Dermis blood vessel endothelial cell (primary cell): ENCODE measurements at places on chromosomes 3 and 15.

DNA sequence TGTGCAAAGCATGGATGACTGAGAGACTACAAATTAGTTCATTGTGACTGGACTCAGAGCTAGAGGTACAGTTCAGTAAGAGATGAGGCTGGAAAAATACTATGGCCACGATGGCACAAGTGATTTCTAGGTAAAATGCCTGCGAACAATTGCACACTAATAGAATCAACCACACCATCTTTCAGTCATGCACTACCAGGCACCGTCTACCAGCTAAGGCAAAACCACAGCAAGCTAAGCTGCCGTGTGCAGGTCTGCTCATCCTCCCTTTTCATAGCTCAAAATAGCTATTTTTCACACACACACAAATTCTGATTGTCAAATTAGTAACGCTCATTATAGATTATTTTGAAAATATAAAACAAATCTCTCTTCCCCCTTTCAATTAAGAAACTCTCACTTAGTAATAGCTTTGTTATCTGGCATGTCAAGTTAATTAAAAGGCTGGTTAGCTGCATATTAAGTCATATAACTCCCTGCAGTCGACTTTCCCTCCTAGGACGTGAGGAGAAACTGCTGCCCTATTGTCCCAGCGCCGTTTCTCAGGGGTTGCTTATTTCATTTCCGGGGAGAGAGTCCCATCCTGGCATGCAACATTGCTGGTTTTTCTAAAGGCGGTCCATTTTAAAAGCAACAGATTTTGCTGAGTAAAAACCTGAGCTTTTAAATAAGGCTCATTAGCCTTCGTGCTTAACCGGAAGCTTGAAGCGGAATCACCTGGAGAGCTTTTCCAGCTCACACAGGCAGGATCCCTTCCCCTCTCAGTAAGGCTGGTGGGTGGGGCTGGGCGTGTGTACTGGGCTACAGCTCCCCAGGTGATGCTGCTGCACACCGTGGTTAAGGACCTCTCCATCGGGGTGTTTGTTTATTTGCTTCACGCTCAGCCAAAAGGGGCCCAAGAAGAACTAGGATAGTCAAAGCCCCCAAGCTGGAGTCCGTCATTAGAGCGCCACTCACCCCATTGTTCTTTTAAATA is 16.9 kb upstream of the MEX3B start:
- peak; percentile 28 for DNase-seq

DNA sequence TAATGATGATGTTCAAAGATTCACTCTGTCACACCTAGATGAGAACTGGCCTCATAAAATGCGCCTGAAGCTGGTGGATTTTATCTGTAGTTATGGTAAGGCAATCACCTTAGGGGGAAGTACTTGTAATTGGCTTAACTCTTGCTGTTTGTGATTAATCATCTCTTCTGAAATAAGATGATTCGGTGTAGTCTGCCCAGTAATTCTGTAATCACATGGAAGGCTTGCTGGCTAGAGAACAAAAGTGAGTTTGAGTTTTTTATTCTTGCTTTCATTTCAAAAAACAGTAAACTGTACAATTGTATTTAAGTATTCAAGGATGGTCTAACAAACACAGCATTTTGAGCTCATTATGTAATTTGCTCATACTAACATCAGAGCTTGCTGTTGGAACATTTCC is 72.1 kb downstream of the OTOL1 start:
- no peak for DNase-seq

DNA sequence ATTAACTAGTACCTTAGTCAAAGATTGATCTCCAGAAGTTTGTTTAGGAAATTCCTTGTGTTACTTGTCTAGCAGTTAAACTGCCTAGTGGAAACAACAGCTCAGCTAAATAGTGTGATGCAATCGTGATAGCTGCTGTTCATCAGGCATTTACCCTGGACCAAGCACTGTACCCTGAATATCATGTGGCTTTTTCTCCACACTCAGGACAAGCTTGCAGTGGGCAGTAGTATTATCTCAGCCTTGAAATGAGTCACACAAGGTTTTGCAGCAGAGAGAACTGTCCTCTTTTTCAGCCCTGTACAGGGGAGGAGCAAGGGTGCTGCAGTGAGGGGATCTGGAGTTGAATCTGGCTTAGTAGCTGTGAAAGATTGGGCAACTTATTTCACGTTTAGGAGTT is 208.4 kb downstream of the TP63 start:
- no peak for DNase-seq

- DNase-seq: no peak
Measured at GRCh38 chr3:171815973-171816595, 5.8 kb upstream of the PLD1 start.

DNA sequence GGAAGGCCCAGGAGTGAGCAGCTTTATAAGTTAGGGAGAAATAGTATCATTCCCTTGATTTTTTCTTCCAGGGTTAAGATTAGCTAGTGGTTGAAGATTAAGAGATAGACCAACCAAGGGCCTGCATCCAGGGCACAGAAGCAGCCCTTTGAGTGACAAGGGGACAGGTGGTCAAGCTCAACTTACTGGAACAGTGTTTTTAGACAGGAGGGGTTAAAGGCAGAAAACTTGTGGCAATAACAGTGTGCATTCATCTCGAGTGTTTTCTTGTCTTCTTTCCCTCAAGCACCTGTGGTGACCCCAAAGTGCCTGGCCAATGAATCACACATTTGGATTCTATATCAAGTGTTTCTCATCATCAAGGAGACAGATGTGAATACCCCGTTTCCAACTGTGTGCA is 267.5 kb downstream of the PDCD6IP start:
- no peak for DNase-seq

DNA sequence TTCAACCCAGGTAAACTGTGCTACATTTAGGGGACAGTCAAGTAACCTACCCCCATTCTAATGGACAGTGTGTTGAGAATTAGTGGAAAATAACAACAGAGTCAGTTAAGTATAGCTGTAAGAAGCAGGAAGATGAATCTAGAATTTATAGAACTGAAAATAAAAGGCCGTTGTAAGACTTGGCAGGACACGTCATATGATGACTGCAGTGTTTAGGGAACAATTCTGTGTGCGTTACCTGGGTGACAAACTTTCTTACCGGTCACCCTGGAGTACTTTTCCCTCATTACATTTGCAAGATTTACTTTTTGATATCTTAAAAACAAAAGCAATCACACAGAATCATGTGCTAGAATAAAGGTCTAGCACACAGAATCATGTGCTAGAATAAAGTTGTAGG is 536.3 kb upstream of the ZNF717 start:
- DNase-seq: no peak
